ENCODE measurements at places on chromosomes 12 and 14.

DNA sequence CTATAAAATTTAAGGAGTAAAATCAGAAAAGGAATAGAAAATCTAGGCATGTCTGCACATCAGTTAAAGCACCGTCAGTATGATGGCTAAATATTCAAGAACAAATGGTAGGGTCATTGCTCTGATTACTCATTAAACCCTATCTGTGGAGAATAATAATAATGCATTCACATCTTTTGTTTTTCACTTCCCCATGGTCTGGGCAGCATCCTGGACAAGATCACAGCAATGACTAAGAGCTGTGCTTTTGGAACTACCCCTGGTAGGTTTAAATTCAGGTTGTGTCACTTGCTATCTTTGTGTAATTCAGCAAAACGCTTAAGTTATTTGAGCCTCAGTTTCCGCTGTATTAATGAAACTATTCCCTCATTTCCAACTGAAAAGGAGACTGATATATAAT is 33.1 kb downstream of the C12orf42 start:
- DNase-seq = no peak

- no peak for DNase-seq
Observed at GRCh38 chr12:89960011-89960507, 251.4 kb upstream of the ATP2B1 start.

- DNase-seq = no peak
Observed at GRCh38 chr14:101992708-101993107, 28.3 kb downstream of the DYNC1H1 start.

- no peak for DNase-seq
Observed at GRCh38 chr12:111277570-111277969, 91.3 kb downstream of the PHETA1 start.

GRCh38 chr12:29781188-29781587 is 2.6 kb downstream of the TMTC1 start:
- DNase-seq = no peak

GRCh38 chr12:97288531-97288930 is 174.1 kb upstream of the RMST start:
- no peak for DNase-seq

GRCh38 chr14:74647678-74648461 is 35.8 kb upstream of the LTBP2 start:
- no peak for DNase-seq

DNA sequence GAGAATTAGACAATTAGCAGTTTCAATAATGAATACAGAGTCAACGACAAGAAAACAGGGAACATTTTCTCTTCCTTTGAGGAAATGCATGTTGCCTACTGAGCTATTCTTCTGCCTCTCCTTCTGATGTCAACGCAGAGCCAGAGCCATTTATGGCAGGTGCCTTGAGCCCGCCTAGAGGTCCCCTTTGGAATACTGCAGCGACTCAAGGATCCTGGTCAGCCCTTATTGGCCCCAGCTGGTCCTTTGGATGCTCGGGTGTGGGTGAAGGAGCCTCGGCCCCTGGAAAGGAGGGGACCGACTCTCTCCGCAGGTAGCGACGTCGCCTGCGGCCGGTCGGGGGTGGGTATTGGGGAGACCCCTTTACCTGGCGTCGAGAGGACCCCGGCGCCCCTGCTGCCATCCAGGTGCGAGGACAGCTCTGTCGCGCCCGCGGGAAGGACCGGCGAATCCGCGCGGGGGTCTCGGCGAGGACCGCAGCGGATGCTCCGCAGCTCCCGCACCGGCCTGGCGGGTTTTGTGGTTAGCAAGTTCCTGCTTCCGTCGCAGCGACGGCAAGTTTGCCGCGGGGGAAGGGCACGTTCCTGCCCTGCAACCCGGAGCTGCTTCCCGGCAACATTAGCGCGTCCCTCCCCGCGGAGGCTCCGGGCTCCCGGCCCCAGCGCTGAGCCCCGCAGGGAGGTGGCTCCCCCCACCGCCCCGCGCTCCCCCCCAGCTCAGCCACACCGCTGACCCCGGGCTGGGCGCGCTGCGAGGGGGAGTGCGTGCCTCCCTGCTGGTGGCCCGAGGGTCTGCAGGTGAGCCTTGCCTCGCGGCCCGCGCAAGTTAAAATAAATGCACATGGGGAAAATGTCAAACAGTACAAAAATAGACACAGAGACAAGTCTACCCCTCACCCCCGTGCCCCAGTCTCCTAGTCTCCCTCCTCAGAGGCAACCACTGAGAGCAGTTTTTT is at the start of gene MANSC1:
Gene MANSC1, minus strand, starts transcription at position 532 of the 955 bp plus-strand sequence. CDS start 6,928 bp downstream, outside the sequence.
- peak; percentile 39 for DNase-seq

GRCh38 chr12:77925536-77926108 is 94.9 kb downstream of the NAV3 start:
- no peak for DNase-seq

- DNase-seq = no peak
Observed at GRCh38 chr12:94435511-94435927, 24.1 kb downstream of the CEP83 start.
